ENCODE measurements at places on chromosomes 7 and 10.
A peak's percentile ranks its signal among the peaks of the same experiment; 100 is the strongest.

DNA sequence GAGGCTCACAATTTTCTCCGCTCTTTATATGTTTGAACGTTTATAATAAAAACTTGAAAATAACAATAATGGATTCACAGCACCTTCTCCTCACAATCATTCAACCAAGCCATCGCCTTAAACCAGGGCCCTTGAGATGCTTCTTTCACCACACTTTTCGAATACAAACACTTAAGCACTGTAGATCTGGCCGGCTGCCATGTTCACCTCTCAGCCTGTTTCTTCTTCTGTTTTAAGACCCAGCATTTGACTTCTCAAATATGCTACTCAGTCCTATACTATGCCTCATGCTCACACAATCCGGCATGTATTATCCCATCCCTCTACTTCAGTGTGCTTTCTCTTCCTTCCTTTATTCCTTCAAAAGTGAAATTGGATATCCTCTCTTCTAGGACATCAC lies 280.6 kb downstream of the TFEC start:
- no peak for DNase-seq

GRCh38 chr10:72846238-72846637 lies 47.3 kb upstream of the OIT3 start:
- DNase-seq: no peak

GRCh38 chr7:10973942-10974911 lies 555 bp downstream of the PHF14 start:
- peak; percentile 67 for DNase-seq

DNA sequence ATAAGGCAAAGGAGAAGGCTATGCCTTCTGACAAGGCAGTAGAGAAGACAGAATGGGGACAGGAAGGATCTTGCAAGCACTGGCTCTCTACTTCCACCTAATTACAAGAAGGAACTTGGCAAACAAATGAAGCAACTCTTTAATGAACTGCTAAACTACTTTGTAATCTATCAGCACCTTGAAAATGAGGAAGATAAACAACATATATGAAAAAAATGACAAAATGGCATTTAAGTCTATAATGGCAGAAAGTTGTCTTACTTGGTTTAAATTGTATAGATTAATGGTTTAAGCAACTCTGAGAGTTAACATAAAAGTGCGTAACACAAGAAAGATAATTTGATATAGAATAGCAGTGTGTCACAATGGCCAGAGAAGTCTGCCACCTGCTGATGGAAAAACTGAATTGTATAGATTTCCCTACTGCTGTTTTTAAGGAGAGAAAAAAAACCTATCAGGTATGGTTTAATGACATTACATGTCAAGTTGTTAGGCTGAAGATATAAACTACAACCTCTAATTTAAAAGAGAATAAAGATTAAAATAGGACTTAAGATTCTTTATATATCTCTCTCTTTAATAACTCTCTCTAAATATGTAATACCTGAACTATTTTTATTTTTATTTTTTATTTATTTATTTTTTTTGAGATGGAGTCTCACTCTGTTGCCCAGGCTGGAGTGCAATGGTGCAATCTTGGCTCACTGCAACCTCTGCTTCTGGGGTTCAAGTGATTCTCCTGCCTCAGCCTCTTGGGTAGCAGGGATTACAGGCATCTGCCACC lies 11.8 kb downstream of the NT5C3A start:
- DNase-seq: no peak

DNA sequence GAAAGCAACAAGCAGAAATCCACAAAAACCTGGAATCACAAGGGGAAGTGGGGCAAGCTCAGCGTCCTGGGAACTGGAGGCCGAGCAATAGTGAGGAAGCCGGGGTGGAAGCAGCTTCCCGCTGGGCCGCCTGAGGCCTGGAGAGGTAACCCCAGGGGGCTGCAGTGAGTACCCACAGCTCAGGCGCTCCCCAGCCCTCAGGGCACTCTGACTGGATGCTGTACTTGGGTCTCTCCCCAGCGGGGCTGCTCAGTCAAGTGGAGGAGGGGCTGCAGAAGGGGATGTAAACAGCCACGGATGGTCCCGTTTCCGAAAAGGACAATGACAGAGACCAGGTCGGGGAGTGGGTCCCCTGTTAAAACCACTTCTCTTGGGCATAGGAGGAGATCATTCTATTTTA lies 50.3 kb downstream of the SLIT1 start:
- DNase-seq: no peak

DNA sequence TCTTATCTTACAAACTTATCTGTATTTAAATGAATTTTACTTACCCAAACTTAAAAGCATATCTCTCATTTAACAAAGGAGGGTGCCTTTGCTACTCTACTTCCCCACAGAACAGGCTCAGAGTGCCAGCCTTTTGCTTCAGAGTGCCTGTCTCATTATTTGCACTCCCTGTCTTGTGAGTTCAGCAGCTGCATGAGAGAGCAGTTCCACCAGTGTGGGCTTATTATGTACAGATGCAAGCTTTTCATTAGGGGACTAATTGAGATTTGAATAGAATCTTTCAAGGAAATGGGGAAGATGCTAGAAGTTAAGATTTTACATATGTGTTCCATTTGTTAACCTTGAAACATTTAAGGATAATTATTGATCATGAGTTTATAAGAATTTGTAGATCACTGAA lies 310.2 kb upstream of the LRRN3 start:
- no peak for DNase-seq

DNA sequence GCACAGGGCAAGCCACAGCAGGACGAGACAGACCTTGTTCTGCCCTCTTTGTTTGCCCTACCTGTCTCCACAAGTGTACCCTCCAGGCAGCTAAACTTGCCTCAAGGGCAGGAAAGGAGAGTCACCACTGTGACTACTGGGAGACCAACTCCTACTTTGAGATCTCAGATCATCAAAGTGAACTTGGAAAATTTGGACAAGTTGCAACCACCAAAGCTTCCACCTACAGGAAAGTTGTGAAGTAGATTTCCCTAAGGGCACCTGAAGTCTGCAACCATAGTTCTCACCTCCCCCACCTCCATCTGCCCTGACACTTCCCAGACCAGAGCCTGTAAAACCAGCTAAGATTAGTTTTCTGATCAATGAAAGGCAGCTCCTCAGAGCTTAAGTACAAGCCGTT lies 2.5 kb upstream of the WDR91 start:
- no peak for DNase-seq

DNA sequence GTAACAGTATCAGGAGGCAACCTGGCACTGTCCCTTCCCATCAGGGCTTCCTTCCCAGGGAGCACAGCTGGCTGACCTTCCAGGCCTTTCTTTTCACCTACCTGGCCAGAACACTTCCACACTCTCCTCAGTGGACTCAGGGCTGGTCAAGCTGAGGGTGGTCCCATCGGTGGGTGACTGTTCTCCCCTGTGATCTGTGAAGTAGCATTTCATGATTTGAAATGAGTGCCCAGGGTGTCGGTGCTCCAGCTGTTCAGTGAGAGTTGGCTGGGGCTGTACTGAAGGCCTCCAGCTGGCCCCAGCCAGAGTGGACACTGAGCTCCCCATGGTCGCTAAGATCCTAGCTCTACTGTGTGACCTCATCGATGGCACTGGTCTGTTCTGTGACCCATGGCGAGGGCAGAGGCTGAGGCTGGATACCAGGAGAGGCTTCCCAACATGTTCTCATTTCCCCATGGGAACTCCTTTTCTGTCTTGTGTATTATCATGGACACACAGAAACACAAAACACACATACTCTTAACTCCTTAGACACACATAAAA lies at the start of gene FAM170B:
Gene FAM170B (minus strand): TSS at position 316 of the 543 bp plus-strand sequence. CDS start 103 bp downstream, at position 213.
- DNase-seq: peak; percentile 24

DNA sequence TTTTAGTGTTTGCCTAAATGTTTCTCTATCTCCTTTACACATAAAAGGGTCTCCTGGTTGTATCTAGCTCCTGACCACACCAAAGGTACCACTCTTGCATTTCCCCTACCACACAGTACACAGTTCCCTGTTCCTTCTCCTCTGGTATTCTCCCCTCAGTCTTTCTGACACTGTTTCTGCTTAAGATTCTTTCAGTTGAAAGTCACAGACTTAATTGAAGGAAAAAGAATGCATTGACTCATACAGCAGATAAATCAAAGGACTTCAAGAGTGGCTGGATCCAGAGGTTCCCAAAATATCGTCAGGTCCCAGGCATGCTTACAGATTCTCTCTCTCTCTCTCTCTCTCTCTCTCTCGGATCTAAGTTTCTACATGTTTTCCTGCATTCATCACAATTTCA lies 185.6 kb upstream of the LRGUK start:
- no peak for DNase-seq

DNA sequence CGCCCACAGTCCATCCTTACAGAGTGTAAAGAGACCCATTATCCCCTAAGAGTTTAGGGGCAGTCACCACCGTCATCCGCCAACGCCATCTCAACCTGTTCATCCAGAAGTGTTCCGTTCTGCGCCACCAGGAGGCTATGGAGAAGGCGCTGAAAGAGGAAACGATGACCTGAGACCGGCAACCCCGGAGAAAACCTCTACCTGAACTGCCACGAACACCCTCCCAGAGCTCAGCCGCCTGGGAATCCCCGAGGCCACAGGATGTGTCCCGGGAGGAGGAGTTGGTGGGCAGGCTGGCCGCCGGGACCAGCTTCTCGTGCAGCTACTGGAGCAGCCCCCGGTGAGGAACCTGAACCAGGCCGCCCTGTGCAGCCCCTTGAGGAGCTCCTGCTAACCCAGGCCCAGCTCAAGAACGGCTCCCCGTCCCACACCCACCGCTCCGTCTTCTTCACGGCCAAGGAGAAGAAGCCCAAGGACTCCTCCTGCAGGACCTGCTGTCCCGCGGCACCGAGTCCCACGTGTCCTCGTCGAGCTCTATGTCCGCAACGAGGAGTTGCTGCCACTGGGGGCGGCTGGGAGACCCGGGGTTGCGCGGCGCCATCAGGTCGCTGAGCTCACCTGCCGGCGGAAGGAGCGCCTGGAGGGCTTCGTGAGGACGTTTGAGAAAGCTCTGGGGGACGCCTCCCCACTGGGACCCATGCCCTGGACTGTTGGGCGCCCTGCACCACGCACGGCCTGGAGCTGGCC lies 21.1 kb upstream of the LANCL2 start:
- no peak for DNase-seq

GRCh38 chr10:79320316-79320715 lies 27.0 kb upstream of the PPIF start:
- no peak for DNase-seq

DNA sequence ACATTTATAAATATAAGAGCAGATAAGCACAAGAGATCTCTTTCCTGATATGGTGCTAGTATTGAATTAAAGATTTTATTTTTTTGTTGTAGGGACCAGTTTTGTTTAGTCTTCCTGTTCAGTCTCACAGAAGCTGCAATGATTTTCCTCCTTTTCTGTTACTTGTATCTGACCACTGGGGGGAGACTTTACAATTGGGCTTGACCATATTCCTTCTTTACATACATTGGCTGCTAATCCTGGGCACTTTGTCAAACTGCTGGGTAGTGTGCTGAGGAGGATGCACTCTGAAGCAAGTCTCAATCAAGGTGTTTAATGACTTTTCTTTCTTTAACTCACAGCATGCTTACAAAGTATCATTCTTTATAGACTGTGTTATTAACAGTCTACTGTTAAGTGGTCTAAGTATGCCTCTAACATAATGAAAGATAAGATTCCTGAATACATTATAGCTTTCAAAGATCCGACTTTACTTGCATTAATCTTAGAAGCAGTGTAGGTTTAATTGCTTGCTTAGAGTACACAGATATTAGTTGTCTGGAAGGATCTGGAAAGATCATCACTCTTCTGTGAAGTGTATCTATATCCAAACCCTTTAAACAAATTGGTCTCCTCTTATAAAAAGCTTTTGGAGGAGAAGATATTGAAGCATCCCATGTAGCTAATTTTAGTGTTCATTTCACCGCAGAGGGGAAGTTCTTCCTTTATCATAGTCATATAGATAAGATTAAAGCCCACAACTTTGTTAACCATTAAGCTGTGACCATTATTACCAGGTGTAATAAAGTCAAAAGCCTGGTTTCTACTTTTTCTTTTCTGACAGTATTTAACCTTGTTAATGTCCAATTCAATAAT lies 3.1 kb downstream of the PALS2 start:
- no peak for DNase-seq

- DNase-seq: no peak
These were observed 97.3 kb upstream of the GTF2I start for GRCh38 chr7:74560086-74560719.

DNA sequence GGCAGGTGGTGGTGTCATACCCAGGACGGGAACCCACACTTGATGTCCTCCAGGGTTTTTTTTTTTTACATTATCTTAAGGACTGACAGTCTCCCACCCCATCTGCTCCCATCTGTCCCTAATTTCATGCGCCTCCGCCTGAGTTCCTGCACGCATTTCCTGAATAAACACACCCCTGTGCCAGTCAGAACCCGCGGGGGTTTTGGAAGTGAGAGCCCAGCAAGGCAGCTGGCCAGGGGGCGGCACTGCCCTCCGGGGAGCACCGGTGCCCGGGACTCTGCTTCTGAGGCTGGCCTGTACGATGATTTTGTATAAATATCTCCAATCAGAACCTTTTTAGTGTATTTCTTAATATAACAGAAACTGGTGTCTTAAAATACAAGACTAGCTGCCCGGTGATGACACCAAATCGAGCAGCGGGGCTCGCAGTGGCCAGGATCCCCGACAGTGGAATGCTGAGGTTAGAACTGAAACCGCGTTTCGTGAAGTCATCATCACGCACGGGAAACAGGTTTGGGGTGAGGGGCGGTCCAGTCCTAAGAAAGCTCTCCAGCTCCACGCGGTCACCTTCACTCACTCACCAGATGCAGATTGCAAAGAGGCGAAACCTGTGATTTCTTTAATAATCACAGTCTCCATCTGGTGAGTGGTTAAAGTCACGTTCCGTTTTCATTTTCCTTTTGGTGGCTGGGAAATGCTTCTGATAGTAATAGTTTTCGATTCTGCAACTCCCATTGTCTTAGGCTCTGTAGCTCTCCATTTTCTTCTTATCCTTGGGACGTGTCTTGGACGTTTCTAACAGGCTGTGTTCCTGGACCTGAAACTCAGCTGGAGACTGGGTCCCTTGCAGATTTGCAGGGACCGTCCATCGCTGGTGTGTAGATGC lies 19.7 kb downstream of the BNIP3 start:
- no peak for DNase-seq

DNA sequence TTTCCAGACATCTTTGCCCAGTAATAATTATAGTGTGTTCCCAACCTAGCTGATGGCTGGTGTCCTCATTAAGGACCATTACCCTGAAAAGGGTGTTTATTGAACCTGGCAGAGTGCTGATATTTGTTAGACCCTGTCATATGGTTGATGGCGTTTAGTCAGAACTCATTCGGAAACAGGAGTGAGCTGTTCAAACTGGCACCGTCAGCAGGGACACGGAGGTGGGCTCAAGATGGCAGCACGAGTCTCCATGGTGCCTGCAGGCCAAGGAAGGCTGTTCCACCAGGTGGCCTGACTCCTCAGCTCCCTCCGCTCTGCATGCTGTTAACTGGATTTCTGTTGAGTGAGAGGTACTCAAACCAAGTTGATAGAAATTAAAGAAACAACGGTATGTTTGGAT lies 589.1 kb upstream of the MGMT start:
- DNase-seq: no peak

GRCh38 chr7:142873281-142873784 lies 12.2 kb downstream of the TRPV6 start:
- DNase-seq: peak; percentile 64

DNA sequence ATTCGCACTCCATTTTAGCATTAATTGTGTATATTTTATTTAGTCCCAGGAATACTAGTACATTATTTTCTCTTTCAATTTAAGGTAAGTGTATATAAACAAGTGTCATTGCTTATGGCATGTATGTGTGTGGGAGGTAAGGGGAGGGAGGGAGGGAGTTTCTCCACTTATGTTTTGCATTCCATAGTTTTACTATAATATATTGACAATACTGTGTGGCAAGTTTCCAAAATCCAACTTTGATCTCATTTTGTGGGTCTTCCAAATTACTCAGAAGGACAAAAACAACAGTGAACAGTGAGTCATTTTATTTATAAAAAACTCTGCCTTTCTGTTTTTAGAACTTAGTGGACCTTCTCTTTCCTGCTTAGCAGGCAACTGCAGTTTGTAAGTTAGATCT lies 102.3 kb upstream of the SEMA3E start:
- no peak for DNase-seq

Data from activated CD8-positive, alpha-beta memory T cell treated with anti-CD3 and anti-CD28 coated beads for 24 hours (primary cell).